ENCODE measurements at places on chromosomes 4 and X. TPM values are rescaled to one million over a fixed set of nuclear protein-coding genes. Genes with fewer than 3 reads are reported as not detected.

- H3K27ac ChIP-seq = no peak overlapping the region
- no peaks in the 10 kb centered on the region for H3K36me3 ChIP-seq
- H3K4me3 ChIP-seq = no peak overlapping the region
Measured at GRCh38 chrX:139929876-139930275, 3.0 kb downstream of the ATP11C start.

DNA sequence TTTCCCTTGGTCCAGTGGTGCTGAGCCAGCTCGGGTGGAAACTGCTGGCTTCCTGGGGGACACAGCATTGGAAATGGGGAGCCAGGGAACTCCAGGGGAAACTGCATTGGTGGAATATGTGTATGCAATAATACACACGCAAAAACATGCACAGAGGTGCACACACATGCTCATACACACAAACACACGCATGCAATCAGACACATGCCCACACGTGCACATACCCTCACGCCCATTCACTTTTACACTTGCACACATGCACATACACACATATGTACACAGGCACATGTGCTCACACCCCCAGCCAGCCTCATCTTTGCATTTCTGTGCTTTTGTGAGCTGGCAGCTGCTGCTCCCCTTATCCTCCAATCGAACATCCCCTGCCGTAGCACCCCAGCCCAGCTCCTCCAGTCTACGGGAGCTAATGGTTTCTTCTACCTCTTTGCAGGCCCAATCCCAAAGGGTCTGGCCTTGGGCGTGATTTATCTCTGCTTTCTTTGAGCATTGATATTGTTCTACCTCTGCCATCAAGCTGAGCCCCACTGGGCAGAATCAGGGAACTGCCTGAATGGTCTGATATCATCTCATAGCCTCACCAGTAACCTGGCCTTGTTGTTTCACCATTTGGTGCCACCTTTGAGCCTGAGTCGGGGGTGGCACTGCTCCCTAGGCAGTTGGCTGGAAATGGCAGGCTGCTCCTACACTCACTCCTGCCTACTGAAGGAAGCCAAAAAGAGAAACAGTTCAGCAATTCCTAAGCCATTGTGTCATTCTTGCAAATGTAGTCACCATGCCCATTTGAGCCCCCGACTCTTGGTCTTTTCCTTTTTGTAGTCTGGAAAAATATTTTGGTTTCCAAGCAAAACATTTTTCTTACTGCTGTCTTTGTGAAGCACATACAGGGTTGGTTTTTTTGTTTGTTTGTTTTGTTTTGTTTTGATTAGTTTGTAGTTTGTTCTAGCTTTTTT is 104.4 kb upstream of the MAMLD1 start:
- no peak overlapping the region for H3K27ac ChIP-seq
- no peak for DNase-seq
- no peak overlapping the region for H3K4me3 ChIP-seq
- no peaks in the 10 kb centered on the region for H3K27me3 ChIP-seq

DNA sequence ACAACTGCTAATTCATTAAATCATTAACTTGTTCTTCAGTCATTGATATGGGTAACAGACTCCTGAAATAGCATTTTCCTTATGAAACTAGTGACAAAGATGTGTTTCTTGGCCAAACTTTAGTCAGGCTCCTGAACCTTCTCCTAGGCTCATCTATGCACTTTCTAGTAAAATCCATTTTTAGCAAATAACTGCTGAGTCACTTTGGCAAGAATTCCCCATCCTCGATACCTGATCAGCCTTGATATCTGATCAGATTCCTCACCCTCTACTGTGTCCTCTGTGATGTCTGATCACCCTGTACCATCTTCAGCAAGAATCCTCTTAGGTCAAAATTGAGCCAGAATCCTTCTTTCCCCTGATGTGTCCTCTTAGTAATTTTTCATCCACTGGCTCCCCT is 161.2 kb upstream of the TAPT1 start:
- no peaks in the 10 kb centered on the region for H3K27me3 ChIP-seq
- no peak overlapping the region for H3K27ac ChIP-seq
- H3K4me3 ChIP-seq = no peak overlapping the region
- H3K4me1 ChIP-seq = no peaks in the 10 kb centered on the region
- DNase-seq = no peak

GRCh38 chrX:123990169-123990568 is 28.7 kb downstream of the STAG2 start:
- H3K27me3 ChIP-seq = no peaks in the 10 kb centered on the region
- no peaks in the 10 kb centered on the region for H3K4me1 ChIP-seq
- DNase-seq = no peak
- H3K27ac ChIP-seq = no peak overlapping the region

The PRKG2 gene
- total RNA-seq = 1.3 TPM

The S100P gene
- not detected for total RNA-seq

All from breast epithelium (tissue), 4 donors.